ENCODE measurements at places on chromosomes 7 and 10. TPM values are rescaled to one million over a fixed set of nuclear protein-coding genes. Genes with fewer than 3 reads are reported as not detected.
A peak's percentile ranks its signal among the peaks of the same experiment; 100 is the strongest.

DNA sequence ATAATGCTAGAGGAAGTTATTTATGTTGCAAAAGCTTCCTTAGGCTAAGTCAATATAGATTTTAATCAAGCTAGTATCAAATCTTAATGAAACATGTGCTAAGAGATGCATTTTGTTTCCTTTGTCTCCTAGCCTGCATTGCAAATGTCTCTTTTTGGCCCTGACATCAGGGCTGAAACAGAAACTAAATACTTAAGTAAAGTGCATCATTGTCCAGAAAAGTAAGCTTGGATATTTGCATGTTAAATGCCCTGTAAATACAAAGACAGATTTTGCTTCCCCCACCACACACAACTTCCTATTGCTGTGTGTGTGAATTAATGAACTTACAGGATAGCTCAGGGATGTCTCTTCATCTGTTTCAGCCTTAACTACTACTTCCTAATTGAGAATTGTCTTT lies 10.0 kb upstream of the STAMBPL1 start:
- DNase-seq, result no peak

DNA sequence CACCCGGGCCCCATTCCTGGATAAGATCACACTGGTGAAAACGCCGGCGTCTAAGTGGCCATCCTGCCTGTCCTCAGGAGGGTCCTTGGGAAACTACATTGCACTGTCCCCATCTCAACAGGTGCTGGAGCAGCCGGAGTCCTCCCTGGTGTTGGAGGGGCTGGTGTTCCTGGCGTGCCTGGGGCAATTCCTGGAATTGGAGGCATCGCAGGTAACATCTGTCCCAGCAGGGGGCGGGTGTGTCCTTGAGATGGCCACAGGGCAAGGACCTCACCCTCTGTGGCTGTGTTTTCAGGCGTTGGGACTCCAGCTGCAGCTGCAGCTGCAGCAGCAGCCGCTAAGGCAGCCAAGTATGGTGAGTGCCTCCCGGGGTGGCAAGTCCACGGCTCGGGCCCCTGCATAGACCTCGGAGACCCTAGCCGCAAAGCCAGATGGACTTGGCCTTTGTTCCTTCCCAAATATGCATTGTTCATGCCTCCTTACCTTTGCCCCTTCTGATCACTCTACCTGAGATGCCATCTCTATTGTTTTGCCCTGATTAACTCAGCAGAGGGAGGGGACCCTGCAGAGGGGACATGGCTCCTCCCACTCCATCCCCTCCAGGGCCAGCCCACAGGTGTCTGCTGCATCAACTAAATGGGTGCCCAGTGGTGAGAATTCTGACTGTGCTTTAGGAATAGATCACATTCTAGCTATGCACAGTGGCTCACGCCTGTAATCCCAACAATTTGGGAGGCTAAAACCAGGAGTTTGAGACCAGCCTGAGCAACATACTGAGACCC lies 23.8 kb downstream of the ELN start:
- DNase-seq, result peak; percentile 70

FBXO24 gene
- 0.81 TPM for total RNA-seq

DNA sequence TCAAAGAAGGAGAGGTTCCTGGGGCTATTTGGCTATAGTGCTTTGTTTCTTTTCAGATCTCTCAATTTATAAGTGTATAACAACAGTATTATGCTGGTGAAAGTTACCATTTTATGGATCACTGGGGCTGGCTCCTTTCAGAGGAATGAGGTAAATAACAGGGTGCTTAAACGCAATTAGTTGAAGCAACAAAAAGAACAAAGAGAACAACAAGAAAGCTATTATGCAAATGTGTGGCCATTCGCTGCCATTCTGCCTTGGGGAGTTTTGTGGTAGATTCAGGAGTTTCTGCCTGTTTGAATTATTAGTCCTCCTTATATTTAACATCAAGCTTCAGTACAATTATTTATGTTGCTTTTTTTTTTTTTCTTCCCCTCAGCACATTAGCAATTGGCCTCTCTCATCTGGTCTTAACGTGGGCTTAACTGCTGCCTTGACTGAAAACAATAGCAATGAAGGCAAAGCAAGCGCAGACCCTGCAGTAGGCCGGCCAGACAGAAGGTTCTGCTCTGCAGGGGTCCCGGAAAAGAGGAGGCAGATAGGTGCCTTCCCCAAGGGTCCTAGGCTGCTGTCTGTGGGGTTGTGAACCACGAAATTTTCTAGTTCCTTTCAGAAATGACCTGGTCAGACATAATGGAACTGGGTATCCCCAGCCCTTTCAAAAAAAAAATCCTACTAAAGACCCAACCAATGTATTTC lies 339.9 kb upstream of the PODXL start:
- no peak for DNase-seq

CABCOCO1 gene
- total RNA-seq, result not detected

RTKN2 gene
- 0.29 TPM for total RNA-seq

- DNase-seq, result no peak
Measured at GRCh38 chr10:15605740-15606369, 113.9 kb downstream of the ITGA8 start.

DNA sequence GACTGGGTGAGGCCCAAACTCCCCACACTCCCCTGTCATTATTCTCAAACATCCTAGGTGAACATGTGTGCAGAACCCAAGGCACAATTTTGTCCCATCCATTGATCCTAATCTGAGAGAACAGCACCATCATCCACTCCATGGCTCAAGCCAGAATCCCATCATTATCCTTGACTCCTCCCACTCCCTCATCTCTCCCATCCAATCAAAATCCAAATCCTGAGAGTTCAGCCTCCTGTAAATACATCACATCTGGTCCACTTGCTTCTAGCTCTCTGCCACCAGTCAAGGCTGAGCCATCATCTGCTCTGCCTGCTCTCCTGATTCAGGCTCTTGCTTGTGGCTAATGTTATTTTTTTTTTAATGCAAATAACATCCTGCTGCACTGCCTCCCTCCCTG lies 75.9 kb upstream of the SLF2 start:
- no peak for DNase-seq

GRCh38 chr10:128959746-128960145 lies 507.3 kb upstream of the MGMT start:
- no peak for DNase-seq

- DNase-seq, result no peak
Measured at GRCh38 chr10:47425813-47426419, 41.8 kb upstream of the ZNF488 start.
